ENCODE measurements at places on chromosomes 13 and 19. TPM values are rescaled to one million over a fixed set of nuclear protein-coding genes. Genes with fewer than 3 reads are reported as not detected.

DNA sequence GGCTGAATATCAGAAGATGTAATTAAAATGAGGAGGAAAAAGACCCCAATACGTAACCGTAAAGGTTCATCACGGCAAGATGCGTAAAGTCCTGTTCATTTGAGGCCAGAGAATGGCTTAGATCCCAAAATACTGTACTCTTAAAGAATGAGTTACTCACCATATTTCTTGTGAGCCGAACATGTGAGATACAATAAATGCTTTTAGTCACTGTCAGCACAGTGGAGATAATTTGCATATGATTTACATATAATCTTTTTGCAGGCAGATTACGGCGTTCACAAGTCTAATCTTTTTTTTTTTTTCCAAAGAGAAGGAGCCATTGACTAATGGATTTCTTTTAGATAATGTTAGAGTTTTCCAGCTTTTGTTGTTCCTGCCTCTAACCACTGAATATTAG is 28.4 kb downstream of the AMER2 start:
- DNase-seq, result no peak

GRCh38 chr19:41431426-41432386 is 4.5 kb upstream of the B3GNT8 start:
- DNase-seq, result peak; percentile 49

- peak; percentile 1 for DNase-seq
Measured at GRCh38 chr19:32540621-32541020, 40.4 kb upstream of the PDCD5 start.

CCL25 gene
- not detected for total RNA-seq

FFAR3 gene
- total RNA-seq, result not detected

Data from GM23248 (cell line).